HCT116 (cell line): ENCODE measurements at places on chromosomes 7 and 10. TPM values are rescaled to one million over a fixed set of nuclear protein-coding genes. Genes with fewer than 3 reads are reported as not detected.

The EGFR gene
- total RNA-seq: 71.5 TPM

DNA sequence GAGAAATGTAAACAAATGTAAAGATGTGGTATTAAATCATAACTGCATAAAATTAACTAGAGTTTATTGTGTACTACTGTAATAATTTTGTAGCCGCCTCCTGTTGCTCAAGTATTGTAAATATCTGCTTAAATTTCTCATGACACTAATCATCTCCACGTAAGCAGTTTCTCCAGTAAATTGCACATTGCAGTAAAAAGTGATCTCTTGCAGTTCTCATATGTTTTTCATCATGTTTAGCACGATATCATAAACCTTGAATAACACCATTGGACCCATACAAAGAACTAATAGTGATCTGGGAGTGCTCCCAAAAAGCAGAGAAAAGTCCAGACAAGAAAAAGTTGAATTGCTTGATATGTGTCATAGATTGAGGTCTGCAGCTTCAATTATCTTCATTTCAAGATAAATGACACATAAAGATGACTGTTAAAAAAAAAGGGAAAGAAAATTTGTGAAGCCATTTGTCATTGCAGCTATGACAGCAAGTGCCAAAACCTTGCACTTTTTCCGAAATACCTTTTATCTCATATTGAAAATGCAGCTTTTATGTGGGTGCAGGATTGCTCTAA lies 15.3 kb downstream of the LIPA start:
- H3K27me3 ChIP-seq: no peaks in the 10 kb centered on the region
- no peak overlapping the region for H3K4me3 ChIP-seq
- no peak overlapping the region for H3K27ac ChIP-seq
- DNase-seq: no peak

- H3K27me3 ChIP-seq: peaks cover 13% of the 10 kb centered on the region; the same call in 1 of the 2 replicates
- no peak for DNase-seq
- H3K36me3 ChIP-seq: no peaks in the 10 kb centered on the region
These were observed 19.7 kb downstream of the FOXL3 start for GRCh38 chr7:309586-310228.

GRCh38 chr10:79025199-79025832 lies 43.5 kb upstream of the ZMIZ1 start:
- H3K36me3 ChIP-seq: no peaks in the 10 kb centered on the region
- no peaks in the 10 kb centered on the region for H3K4me1 ChIP-seq
- H3K4me3 ChIP-seq: no peak overlapping the region
- no peaks in the 10 kb centered on the region for H3K27me3 ChIP-seq
- no peak overlapping the region for H3K27ac ChIP-seq
- DNase-seq: no peak

The OPN1SW gene
- total RNA-seq: not detected

GRCh38 chr7:149248777-149249176 lies 9.3 kb downstream of the ZNF212 start:
- H3K27me3 ChIP-seq: no peaks in the 10 kb centered on the region
- no peak for DNase-seq
- no peak overlapping the region for H3K4me3 ChIP-seq
- no peaks in the 10 kb centered on the region for H3K4me1 ChIP-seq
- H3K36me3 ChIP-seq: peaks cover 25% of the 10 kb centered on the region; the same call in 1 of the 2 replicates
- no peak overlapping the region for H3K27ac ChIP-seq

The PLA2G12B gene
- not detected for total RNA-seq

DNA sequence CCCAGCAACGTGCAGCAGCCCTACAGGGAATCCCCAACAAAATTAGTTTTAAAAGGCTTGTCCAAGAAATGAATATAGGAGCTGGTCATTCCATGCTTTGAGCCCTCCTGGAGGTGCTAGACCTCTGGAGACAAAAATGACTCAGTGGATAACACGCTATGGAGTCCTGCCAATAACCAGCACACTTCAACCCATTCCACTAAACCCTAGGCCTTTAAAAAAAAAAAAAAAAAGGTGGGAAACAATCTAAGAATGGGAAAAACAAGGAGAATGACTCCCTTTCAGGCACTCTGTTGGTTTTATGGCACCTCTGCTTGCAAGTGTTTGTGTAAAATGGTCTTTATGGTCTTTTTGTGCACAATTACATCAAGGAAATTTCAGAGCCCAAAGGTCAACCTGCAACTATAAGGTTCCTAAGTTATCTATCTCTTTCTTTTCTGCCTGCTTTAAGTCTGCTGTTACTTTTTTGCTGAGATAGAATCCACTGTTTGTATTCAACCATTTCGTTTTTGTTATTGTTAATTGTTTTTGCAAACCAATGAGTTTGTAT lies 21.3 kb downstream of the AVL9 start:
- H3K4me3 ChIP-seq: no peak overlapping the region
- DNase-seq: no peak
- H3K4me1 ChIP-seq: no peaks in the 10 kb centered on the region
- H3K27me3 ChIP-seq: no peaks in the 10 kb centered on the region
- H3K36me3 ChIP-seq: no peaks in the 10 kb centered on the region
- no peak overlapping the region for H3K27ac ChIP-seq

- no peaks in the 10 kb centered on the region for H3K36me3 ChIP-seq
- H3K4me3 ChIP-seq: no peak overlapping the region
- no peak overlapping the region for H3K27ac ChIP-seq
- no peak for DNase-seq
- H3K4me1 ChIP-seq: peaks cover 18% of the 10 kb centered on the region
These were observed 29.0 kb downstream of the CUBN start for GRCh38 chr10:17100586-17100985.

GRCh38 chr10:71713135-71714030 lies 6.2 kb downstream of the C10orf105 start:
- no peak overlapping the region; the same call in 1 of the 2 replicates for H3K27ac ChIP-seq
- H3K4me3 ChIP-seq: no peak overlapping the region
- DNase-seq: no peak
- H3K36me3 ChIP-seq: no peaks in the 10 kb centered on the region
- no peaks in the 10 kb centered on the region for H3K27me3 ChIP-seq
- peaks cover 13% of the 10 kb centered on the region for H3K4me1 ChIP-seq

The MRLN gene
- not detected for total RNA-seq

DNA sequence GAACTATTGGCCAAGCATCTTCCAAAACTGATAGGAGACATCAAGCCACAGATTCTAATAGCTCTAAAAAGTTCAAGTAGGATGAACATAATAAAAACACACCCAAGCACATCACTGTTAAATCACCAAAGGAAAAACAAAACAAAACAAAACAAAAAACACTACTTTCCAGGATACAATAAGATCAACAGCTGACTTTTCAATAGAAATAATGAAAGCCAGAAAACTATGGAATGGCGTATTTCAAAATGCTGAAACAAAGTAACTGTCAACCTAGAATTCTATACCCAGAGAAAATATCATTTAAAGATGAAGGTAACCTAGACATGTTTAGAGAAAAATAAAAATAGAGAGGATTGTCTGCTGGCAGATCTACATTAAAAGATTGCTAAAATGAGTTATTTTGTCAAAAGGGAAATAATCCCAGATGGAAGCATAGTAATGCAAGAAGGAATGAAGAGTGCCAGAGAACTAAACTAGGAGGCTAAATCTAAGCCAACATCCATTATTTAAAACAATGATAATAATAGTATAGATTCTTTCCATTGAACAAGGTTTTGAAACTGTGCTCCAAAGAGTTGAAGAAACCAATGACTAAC lies 13.9 kb downstream of the TUBAL3 start:
- no peak overlapping the region for H3K4me3 ChIP-seq
- no peaks in the 10 kb centered on the region for H3K4me1 ChIP-seq
- DNase-seq: no peak
- H3K36me3 ChIP-seq: no peaks in the 10 kb centered on the region
- no peak overlapping the region for H3K27ac ChIP-seq
- H3K27me3 ChIP-seq: no peaks in the 10 kb centered on the region

The LGI1 gene
- not detected for total RNA-seq

The NUP42 gene
- total RNA-seq: 36.5 TPM

DNA sequence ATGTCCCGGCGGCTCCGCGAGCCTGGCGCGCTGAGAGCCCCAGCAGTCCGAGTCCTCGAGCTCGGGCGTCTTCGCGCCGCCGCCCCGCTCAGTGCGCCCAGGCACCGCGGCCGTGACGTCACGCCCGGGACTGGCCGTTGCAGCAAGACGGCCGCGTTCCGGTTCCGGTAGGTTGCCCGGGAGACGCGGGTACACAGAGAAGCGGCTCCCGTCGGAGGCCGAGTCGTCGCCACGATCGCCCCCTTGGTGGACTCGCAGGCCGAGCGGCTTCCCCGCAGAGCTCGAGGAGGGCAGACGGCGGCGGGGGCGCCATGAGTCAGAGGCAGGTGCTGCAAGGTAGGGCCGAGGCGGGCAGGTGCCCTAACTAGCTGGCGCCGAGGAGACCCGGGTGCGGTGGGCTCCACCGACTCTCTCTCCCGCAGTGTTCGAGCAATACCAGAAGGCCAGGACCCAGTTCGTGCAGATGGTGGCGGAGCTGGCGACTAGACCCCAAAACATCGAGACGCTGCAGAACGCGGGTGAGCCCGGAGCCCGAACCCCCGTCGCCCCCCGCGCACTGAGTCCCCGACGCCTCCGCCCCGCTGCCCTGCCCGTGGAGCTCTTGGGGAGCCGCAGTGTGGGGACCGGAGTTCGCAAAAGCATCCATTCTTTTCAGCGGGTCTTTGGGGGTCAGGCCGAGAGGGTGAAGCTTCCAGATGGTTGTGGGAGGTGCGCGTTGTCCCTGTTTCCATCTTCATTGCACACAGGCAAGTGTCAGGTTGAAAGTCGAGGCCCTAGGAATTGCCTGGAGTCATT lies at the start of gene SPAG6:
Gene SPAG6 (plus strand): TSS at position 196 of the 795 bp plus-strand sequence. CDS start 116 bp downstream, at position 312.
- no peak within 1 kb of the TSS for H3K27ac ChIP-seq
- no peak for DNase-seq
- 0 out of 2 replicates have a peak, but pooled peaks cover 3% of the 10 kb centered on the region for H3K27me3 ChIP-seq
- H3K4me1 ChIP-seq: peaks cover 9% of the 10 kb centered on the region
- no peak within 1 kb of the TSS for H3K4me3 ChIP-seq
- no peaks in the 10 kb centered on the region for H3K36me3 ChIP-seq

GRCh38 chr7:137501562-137501961 lies 158.0 kb upstream of the PTN start:
- DNase-seq: no peak
- no peaks in the 10 kb centered on the region for H3K27me3 ChIP-seq
- H3K27ac ChIP-seq: no peak overlapping the region
- H3K36me3 ChIP-seq: no peaks in the 10 kb centered on the region
- H3K4me1 ChIP-seq: no peaks in the 10 kb centered on the region
- no peak overlapping the region for H3K4me3 ChIP-seq

DNA sequence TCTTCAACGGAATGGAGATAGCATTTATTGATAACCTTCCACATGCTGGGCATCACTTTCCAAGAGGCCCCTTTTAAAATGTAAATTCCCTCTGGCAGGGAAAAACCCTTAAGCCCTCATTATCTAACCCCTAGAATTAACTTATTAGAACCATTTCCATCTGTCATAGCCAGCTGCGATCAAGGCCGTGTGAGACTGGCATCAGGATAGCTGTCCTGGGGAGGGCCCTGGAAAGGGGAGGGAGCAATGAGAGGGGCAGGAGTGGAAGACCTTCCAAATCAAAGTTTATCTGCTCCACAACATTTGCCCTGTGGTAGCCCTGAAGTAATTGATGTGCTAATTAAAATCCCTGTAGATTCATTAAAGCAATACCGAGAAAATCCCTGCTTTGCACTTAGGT lies 45.0 kb upstream of the JAZF1 start:
- no peaks in the 10 kb centered on the region for H3K36me3 ChIP-seq
- H3K27ac ChIP-seq: no peak overlapping the region
- H3K27me3 ChIP-seq: no peaks in the 10 kb centered on the region
- no peaks in the 10 kb centered on the region for H3K4me1 ChIP-seq
- no peak for DNase-seq

The CALN1 gene
- 0.17 TPM for total RNA-seq

GRCh38 chr10:82924711-82925110 lies 1049.7 kb downstream of the NRG3 start:
- H3K4me3 ChIP-seq: no peak overlapping the region
- no peaks in the 10 kb centered on the region for H3K27me3 ChIP-seq
- no peaks in the 10 kb centered on the region for H3K36me3 ChIP-seq
- no peak for DNase-seq
- no peaks in the 10 kb centered on the region for H3K4me1 ChIP-seq
- no peak overlapping the region for H3K27ac ChIP-seq

GRCh38 chr10:78199759-78200158 lies 166.1 kb downstream of the RPS24 start:
- H3K4me1 ChIP-seq: 0 out of 2 replicates have a peak, but pooled peaks cover 3% of the 10 kb centered on the region
- no peak overlapping the region for H3K27ac ChIP-seq
- H3K27me3 ChIP-seq: peaks cover 29% of the 10 kb centered on the region
- no peak overlapping the region for H3K4me3 ChIP-seq
- H3K36me3 ChIP-seq: no peaks in the 10 kb centered on the region

The LHFPL3 gene
- total RNA-seq: not detected

DNA sequence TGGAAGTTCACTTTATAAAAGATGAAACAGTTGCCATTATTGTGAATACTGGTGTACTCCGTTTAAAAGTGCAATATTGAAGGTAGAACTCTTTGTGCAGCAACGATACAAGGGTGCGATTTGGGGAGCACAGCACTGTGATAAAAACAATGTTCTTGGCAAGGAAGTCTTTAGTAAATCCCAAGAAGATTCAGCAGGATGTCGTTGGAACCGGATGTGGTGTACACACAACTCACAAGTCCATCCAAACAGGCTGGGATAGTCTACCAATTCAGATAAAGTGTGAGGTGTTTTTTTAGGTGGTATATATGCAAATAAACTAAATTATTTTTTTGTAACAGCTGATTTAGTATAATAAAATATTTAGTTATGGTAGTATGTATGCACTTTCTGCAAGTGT lies 46.7 kb downstream of the ZNF777 start:
- no peaks in the 10 kb centered on the region for H3K27me3 ChIP-seq
- DNase-seq: no peak
- no peak overlapping the region for H3K4me3 ChIP-seq
- H3K4me1 ChIP-seq: no peaks in the 10 kb centered on the region
- H3K36me3 ChIP-seq: no peaks in the 10 kb centered on the region

DNA sequence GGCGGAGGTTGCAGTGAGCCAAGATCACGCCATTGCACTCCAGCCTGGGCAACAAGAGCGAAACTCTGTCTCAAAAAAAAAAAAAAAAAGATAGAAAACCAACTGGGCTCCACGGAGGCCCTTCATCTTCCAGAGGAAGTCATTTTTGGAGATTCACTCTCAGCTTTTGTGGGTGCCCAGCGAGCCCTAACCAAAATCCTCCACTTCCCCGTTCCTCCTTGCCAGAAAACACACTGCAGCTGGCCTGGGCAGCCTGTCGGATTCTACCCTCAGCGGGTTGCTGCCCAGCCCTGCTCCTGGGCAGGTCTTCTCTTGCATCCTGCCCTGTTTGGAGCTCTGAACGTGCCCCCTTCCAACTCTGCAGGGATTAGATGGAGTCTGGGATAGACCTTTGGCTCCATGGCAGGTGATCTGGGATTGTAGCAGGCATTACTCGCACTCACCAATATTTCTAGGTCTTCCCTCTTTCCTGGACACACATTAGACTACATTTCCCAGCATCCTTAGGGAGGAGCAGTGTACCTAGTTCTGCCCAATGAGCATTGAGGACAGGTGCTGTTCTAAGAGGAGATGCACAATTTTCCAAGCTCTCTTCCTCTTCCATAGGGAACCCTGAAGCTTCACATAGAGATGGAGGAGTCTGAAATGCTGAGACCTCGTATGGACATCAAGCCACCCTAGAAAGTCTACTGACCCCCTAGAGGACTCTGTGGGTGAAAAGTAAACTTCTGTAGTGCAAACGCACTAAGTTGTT lies 4.6 kb downstream of the GRID2IP start:
- H3K36me3 ChIP-seq: no peaks in the 10 kb centered on the region
- H3K27me3 ChIP-seq: no peaks in the 10 kb centered on the region
